Activated CD4-positive, alpha-beta memory T cell treated with anti-CD3 and anti-CD28 coated beads, Interleukin-2, amount 10 ng/mL, durations not matched to agents 7 days and 5 days (primary cell): ENCODE measurements at places on chromosomes 13 and 19.

DNA sequence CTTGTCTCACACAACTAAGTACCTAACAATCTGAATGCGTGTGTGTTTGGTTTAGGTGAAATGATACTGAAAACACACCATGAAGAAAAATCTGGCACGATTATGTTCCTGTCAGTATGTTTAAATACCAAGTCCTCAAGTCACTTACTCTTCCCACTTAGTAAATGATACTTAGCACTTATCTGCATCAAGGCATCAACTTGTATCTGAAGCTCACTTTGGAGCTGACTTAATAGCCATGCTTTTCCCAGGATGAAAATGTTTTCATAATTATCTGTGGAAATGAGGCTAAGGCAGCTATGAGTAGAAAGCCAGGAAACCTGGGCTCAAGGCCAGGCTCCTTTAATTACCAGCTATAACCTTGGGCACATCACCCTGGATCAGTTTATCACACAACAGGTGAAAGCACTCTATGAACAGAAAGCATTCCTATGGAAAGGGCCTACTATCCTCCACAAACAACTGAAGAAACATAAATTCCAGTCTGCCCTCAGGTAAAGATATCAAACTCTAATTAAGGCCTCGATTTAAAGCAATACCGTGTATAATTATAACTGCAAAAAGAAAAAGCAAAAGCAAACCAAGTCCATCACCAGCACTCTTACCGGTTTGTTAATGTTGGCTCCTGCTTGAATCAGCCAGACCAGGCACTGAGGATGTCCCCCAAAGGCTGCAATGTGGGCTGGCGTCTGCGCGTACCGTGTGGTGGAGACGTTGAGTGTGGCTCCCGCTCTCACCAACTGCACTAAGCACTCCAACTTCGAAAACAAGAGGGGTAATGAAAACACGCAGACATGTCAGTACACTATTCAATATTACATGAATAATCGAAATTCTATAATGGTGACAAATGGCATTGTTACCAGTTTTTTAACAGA, 4.6 kb downstream of the ANKRD10 start:
- no peak for DNase-seq

GRCh38 chr13:80121038-80121437, 219.9 kb downstream of the SPRY2 start:
- no peak for DNase-seq

DNA sequence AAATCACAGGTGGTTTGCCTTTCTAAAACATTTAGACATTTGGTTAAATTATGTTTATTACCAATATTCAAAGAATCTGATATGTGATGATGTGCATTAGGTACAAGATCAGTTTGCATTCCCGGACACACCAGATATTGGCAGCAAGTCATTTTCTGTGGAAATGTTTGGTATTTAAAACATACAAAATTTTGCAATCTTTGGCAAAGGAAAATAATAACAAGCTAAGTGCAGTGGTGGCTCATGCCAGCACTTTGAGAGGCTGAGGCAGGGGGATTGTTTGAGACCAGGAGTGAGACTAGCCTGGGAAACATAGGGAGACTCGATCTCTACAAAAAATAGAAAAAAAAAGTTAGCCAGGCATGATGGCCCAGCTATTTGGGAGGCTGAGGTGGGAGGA, 29.1 kb upstream of the TSC22D1 start:
- no peak for DNase-seq

DNA sequence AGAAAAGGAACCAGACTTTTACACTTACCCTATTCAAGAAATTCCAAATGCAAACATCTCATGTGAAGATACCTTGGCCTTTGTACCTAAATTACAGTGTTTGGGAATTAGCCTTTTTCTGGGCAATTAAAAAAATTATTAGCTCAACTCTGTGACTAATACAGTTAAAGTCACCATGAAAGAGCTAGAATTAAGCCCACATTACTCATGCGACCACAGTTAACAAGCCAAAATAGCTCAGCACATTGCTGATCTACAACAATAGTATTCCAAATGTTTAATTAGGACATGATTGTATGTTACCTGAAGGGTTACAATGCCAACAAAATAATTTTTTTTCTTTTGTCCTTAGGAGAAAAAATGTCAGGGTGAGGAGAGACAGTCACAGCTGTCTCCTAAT, 263.6 kb upstream of the GPC6 start:
- no peak for DNase-seq

GRCh38 chr19:38635483-38636399, 11.7 kb upstream of the ACTN4 start:
- DNase-seq, result no peak

DNA sequence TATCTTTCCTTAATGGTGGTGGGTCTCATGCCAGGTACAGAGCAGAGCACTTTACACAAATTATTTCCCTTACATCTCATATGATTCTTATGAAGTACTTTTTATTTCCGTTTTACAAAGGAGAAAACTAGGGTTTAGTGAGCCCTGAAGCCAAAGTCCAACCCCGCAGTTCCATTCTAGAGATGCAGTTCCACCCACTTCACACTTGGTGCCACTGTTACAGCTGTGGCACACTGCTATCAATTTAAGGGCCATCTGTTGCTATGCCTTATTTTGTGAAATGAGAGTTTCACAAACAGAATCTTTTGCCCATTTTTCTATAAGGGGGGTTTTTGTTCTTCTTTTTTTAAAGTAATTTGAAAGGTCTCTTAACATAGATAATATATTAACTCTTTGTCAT, 12.9 kb downstream of the MIPEP start:
- no peak for DNase-seq

DNA sequence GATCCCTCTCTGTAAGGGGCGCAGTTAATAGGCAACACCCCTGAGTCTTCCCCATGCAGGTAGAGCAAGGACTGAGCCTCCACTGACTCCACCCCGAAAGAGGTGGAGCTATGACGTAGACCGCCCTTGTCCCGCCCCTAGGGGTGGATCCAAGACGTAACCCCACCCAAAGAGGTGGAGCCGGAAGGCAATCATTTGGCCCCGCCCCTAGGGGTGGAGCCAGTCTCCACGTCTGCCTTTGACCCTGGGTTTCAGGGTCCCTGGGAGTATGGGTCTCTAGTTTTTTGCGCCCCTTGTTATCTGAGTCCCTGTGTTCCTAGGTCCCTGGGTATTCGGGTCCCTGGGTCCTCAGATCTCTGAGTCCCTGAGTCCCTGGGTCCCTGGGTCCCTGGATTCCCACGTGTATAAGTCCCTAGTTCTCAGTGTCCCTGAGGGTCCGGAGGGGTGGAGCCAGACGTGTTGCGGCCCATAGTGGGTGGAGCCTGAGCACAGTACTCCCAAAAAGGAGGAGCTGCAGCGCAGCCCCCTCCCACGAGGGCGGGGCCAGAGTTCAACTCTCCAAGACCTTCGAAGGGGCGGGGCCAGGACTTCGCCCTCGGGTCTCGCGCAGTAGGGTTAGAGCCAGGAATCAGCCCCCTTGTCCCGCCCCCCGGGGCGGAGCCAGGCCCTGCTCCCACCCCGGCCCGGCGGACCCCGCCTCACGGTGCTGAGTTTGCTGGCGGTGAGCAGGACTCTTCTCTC, 5.3 kb downstream of the DENND1C start:
- peak; percentile 74 for DNase-seq

- no peak for DNase-seq
Measured at GRCh38 chr13:73776151-73776785, 357.9 kb downstream of the KLF12 start.
